ENCODE measurements at places on chromosomes 12 and 14.

DNA sequence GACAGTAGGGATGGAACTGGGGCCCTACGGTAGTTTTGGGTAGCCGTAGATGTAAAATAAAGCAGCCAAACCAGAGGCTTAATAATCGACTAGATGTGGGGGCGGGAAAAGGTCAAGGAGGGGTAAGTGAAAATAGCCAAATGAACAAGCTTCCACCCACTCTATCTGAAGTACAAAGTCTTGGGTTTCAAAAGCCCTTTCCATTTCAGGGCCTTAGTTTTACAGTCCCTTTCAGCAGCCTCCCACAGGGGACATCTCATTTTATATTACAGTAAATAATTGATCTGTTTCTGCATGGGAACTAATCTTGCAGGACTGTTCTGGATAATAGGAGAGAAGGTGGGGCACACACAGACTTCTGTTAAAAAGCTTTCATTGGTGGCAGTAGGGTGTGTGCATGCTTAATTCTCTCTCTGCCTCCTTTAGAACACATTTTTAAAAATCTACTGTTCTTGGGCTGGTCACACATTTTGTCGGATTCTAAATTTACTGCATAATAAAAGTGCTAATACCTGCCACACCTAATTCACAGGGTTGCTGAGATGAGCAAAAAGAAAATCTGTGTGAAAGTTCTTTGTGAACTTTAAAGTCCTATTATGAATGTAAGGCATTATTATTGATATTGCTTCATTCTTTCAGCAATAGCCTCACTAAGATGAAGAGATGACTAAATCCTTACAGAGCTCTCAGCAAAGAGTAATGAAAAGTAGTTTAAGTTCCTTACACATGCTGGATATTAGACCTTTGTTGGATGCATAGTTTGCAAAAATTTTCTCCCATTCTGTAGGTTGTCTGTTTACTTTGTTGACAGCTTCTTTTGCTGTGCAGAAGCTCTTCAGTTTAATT lies 104.6 kb downstream of the ITPR2 start:
- DNase-seq = no peak

DNA sequence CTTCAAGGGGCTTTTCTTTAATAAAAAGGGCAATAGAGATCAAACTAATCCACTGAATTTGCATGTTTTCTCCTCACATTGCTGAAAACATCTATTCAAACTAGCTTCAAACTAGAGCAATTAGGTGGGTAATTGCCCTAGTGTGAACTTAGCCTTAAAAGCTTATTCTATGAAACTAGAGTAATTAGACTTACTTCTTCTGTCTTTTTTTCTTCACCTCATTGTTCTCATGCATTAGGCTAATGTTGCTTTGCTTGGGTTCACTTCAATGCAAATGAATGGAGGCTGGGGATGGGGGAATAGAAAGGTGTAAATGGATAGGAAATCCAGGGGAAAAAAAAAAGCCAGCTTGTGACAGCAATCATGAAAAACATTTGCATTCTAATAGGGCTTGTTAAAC lies 414.8 kb upstream of the LMO3 start:
- no peak for DNase-seq

- peak; percentile 1 for DNase-seq
These were observed 32.7 kb downstream of the MED6 start for GRCh38 chr14:70567791-70568190.

DNA sequence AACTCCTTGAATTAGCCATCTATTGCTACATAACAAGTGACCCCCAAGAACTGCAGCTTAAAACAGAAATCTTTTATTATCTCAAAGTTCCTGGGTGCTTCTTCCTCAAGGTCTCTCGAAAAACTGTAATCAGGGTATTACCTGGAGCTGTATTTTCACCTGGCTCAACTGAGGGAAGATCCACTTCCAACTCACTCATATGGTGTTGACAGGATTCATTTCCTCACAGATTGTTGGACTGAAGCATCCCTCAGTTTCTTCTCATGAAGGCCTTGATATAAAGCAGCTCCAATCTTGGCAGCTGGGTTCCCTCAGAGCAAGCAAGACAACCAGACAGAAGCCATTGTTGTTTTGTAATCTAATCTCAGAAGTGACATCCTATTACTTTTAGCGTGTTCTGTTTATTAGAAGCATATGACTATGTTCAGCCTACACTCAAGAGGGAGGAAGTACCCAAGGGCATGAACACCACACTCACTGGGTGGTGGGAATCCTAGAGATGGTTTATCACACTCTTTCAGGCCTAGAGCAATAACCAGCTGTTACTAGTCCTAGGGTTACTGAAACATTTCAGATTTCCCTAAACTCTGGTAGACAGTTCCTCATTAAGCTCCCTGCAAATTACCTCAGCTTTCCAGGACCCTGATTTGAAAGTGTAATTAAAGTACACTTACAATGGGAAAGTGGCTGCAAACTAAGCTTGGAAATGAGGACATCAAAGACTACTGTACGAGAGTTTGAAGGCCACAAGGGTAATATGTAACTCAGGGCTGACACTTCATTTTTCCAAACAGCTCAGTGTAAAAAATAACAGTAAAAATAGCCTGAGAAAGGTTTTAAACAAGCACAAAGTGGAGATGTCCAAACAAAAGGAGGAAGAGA lies 222.2 kb downstream of the SEC23A start:
- DNase-seq = no peak

DNA sequence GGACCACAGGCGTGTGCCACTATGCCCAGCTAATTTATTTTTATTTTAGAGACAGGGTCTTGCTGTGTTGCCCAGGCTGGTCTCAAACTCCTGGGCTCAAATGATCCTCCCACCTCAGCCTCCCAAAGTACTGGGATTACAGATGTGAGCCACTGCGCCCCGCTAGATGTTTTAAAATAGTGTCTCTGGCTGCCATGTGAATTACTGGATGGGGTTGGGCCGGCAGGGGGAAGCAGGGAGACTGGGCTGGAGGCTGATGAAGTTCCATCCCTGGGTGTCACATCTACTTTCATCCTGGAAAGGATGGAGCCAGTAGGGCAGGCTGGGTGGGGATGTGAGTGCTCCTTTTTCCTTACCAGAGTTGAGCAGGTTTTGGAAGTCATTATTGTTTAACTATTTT lies 46.1 kb downstream of the DNAH10 start:
- DNase-seq = no peak

DNA sequence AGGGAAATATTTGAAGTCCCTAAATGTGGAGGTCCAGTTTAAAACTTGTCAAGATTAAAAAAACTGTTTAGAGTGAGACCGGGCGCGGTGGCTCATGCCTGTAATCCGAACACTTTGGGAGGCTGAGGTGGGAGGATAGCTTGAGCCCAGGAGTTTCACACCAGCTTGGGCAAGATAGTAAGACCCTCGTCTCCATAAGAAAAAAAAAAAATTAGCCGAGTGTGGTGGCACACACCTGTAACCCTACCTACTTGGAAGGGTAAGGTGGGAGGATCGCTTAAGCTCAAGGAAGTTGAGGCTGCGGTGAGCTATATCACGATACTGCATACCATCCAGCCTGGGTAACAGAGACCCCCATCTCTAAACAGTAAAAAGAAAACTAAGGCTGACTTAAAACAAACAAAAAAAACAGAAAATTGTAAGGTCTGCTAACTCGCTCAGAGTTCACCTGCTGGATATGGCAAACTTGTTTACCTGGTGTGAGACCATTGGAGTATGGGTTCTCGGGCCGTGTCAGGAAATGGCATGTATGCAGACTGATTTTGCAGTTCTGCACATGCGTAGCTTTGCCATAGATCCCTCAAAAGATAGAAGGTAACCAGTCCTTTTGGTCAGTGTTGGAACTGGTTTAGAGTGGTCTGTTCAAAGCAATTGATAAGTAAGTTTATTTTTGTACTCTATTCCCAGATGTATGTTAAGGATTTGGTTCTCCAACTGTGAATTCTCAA lies 2.1 kb downstream of the RNF10 start:
- no peak for DNase-seq
